ENCODE measurements at places on chromosomes 3 and 15. TPM values are rescaled to one million over a fixed set of nuclear protein-coding genes. Genes with fewer than 3 reads are reported as not detected.

GRCh38 chr15:40029979-40030893, 8.7 kb downstream of the SRP14 start:
- no peak for DNase-seq

DNA sequence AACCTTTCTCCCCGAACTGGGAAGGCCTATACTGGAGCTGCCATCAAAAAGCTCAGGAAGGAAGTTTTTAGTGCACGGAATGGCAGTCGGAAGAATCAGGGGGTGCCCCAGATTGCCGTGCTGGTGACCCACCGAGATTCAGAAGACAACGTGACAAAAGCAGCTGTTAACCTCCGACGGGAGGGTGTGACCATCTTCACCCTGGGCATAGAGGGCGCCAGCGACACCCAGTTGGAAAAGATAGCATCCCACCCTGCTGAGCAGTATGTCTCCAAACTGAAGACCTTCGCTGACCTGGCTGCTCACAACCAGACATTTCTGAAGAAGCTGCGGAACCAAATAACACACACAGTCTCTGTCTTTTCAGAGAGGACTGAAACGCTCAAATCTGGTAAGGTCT, 48.2 kb downstream of the COL6A6 start:
- no peak for DNase-seq

DNA sequence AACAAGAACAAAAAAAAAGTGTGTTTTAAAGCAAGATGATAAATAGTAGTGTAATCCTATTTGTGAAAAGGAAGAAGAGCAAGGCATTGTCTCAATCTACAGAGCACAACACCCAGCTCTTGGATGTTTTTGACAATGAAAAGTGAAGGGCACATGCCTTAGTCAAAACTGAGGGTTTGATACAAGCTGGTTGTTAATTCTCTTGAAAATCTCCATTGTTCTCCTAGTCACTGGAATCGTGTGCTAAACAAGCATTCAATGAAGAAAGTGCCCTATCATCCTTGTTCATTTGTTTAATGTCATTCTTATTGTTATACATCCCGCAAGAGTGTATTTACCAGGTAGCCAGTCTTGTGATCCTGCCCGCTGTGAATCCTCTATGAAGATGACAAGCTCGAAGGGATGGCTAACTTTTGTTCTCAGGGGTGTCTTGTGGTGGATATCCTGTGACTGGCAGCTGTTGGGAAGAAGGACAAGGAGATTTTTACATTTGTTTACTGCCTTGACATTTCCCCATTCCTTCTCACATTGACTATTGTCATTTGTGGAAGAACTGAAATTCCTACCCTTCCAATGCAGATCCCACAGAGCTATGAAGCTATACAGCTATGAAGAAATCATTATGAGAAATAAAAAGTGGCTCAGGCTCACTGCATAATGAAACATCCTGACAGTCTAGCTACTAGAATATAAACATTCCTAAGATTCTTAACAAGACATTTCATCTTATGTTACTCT, 175.9 kb downstream of the VGLL3 start:
- no peak for DNase-seq

DNA sequence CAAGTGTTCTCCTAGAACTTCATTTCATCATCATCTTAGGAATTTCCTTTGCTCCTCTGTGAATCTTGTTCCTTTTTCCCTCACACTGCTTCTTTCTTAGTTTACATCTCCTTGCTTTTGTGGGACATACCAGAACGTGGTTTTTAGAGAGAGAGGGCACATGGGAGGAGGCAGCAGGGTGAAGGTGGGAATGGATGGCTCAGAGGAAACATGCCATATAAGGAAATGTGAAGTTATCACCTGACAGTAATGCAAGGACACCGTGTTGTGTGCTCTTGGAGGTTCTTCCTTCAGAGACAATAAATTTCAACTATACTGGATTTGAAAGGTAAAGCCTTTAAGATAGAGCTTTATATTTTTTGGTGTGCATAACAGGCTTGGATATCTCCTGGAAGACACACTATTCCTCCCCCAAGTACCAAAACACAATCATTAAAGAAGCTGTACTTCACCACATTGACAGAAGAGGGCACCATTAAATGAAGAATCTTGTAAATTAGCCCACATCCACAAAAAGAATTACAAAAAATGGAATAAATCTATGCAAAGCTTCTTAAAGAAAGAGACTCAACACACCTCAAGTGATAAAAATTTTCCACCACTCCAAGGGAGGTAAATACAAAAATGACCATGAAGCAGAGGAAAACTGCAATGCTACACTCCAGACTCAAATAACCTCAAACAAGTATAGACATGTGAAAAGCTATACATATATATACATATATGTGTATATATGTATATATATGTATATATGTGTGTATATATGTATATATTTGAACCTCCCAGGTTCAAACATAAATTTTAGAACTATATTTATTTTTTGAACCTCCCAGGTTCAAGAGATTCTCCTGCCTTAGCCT, 26.1 kb downstream of the RPL39L start:
- DNase-seq, result no peak

- DNase-seq, result no peak
These were observed 10.7 kb downstream of the NFKBIZ start for GRCh38 chr3:101859882-101860448.

GRCh38 chr15:70320482-70320881, 222.8 kb upstream of the TLE3 start:
- no peak for DNase-seq

GRCh38 chr3:57787867-57788623, 31.9 kb downstream of the SLMAP start:
- DNase-seq, result no peak

GRCh38 chr3:15360788-15361493, 28.6 kb upstream of the SH3BP5 start:
- DNase-seq, result no peak

DNA sequence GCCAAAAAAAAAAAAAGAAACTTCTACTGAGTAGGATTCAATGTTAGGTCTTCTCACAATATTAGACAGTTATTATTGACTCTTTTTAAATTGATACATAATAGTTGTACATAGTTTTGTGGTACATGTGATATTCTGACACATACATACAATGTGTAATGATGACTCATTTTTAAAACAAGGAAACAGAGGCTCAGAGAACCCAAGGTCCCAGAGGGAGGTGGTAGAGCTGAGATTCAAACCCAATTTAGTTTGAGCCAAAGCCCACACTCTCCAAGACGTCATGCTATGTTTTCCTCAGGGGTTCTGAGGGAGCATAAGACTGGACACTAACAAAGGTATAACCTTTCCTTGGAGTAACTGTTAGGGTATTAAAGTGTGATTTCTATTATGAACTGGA, 40.6 kb downstream of the MYO5C start:
- no peak for DNase-seq

GRCh38 chr3:49903451-49904424, at the start of gene MST1R:
MST1R (minus strand) TSS chr3:49903873; CDS start chr3:49903609, 264 bp downstream.
- DNase-seq, result peak; percentile 68

- no peak for DNase-seq
These were observed 17.3 kb upstream of the STAC start for GRCh38 chr3:36362973-36363372.

DNA sequence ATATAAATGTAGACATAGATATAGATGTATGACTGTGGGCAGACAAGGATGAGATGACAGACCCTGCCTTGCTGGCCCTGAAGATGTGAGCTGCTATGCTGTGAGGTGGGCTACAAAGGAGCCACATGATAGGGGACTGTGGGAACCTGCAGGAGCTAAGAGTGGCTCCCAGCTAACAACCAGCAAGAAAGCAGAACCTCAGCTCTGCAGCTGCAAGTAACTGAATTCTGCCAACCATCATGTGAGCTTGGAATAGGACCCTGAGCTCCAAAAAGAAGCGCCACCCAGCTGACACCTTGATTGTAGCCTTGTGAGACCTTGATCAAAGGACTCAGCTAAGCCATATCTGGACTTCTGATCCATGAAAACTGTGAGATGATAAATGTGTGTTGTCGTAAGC, 123.3 kb upstream of the GRM7 start:
- no peak for DNase-seq

DNA sequence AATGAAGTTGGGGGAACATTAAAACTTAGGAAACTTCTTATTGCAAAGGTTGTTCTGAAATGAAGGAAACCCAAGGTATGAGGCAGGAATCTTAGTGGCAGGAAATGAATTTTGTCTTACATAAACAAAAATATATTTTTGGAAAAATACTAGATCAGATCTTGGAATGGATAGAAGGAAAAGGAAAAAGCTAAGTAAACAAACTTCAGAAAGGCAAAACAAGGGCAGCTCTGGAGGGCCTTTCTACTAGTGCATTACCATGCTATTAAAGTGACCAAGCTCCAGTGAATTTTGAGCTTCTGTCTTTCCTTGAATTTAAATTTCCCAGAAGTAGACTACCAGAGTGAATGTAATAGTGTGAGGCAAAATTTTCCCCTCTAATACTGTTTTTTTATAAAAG, 13.6 kb downstream of the ARL6 start:
- no peak for DNase-seq

GRCh38 chr3:42769477-42770131, 3.4 kb downstream of the CCDC13 start:
- DNase-seq, result no peak

DNA sequence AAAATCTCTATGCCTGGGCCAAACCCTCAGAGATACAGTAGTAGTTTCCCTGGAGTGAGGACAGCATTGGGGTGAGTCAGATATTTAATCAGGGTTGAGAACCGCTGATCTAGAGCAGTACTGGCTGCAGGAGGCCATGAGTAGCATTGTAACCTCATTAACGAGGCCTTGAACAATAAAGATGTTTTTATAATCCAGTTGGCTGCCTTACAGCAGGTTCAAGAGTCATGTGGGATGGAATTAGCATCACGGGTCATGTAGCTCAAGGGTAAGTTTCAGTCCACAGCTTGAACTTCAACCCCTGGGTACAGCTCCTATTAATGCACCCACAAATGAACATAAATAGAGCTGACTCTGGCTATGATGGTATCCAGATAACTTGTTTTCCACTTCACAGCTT, 5.1 kb downstream of the HPS3 start:
- peak; percentile 41 for DNase-seq

DNA sequence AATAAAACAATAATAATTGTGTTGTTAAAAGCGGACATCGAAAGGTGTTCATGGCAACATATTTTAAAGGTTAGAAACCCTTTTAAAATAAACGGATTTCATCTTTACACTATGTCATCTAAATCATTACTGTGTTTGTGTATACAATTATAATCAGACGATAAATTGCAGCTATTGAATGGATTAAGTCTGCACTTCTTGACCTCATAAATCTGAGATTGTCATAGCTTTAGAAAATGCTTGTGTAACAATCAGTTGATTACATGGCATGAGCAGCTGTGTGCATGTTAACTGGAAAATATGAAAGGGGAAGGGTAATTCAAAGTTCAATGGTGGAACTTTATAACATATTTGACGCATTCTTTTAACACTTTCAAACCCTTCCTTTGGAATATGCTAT, 152.4 kb upstream of the MDFIC2 start:
- no peak for DNase-seq

- DNase-seq, result peak; percentile 8
These were observed 646.0 kb downstream of the TUSC7 start for GRCh38 chr3:117355566-117355965.

Gene ADAMTS7
- polyA plus RNA-seq, result 38.8 TPM

Gene GP5
- polyA plus RNA-seq, result 0.71 TPM

Gene XYLB
- 14.5 TPM for polyA plus RNA-seq

Gene TGM5
- polyA plus RNA-seq, result not detected
